Trophoblast cell (in vitro differentiated cells and primary cell): ENCODE measurements at places on chromosomes 5 and 9.

DNA sequence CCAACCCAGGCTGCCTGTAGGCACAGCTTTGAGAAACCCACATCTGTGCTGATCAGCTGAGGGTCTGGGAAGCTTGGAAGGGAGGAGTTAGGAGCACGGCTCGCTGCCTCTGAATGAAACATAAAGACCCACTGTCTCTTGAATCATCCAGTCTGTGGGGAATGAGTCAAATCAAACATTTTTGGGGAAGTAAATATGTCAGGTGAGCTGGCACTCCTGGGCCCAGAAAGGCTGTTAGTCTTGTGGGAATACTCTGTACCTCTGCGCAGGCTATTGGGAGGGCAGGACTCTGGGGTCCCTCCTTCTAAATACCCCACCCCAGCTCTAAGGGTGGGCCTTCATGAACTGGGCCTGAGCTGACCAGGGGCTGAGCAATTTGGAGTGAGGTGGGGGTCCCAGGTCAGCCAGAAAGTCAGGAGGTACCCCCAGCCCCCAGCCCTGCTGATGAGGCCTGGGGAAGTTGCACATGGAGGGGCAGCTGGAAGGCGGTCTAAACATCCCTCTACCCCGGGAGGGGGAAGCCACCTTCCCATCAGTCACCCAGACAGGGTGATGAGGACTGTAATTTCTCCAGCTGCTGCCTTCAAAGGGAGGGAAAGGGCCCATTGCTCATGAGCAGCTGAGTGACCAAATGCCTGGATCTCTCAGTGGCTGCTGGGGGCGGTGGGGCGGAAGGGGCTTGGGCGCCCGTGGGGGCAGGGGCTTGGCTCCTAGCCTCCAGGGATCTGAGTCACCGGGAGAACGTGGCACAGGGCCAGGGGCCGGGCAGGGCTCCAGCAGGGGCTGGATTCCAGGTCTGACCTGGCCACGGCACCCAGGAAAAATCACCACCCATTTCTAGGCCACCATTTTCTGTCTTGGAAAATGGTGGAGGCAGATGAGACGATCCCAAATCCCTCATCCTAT, 10.8 kb downstream of the FIBCD1 start:
- no peak for DNase-seq

DNA sequence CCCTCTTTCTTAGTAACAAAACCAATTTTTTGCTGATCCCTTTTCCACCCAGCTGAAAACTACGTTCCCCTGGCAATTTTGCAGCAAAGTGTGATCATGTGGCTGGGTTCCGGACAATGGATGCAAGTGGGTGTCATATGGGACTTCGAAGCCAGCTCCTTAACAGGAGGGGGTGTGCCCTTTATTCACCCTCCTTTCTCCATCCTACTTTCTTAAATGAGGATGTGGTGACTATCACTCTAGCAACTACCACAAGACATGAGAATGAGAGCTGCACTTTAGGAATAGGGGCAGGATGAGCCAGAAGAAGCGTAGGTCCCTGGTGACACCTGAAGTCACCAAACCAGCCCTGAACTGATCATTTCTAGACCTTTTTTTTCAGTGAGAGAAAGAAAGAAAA, 58.9 kb downstream of the IRF1 start:
- no peak for DNase-seq

DNA sequence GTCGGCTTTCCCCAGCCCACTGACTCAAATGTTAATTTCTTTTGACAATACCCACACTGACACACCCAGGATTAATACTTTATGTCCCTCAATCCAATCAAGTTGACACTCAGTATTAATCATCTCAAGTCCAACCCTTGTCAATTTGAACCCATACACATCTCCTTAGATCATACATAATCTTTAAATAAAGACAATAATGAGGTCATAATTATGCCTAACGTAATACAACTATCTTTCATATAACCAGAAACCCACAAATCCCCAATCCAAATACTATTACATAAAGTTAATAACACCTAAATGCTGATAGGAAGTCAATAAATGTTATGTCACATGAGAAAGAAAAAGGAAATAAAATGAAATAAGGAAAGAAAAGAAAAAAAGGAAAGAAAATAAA, 934.2 kb downstream of the CDH9 start:
- no peak for DNase-seq

- DNase-seq, result no peak
Measured at GRCh38 chr9:35611230-35611797, 6.3 kb downstream of the TESK1 start.

GRCh38 chr5:31664566-31664965, 25.6 kb downstream of the PDZD2 start:
- peak; percentile 13 for DNase-seq

- DNase-seq, result no peak
Measured at GRCh38 chr9:119986205-119986604, 593.8 kb downstream of the CDK5RAP2 start.

- no peak for DNase-seq
Measured at GRCh38 chr5:169286572-169287300, 14.2 kb downstream of the SLIT3 start.

- no peak for DNase-seq
Measured at GRCh38 chr5:57067597-57067924, 106.3 kb upstream of the GPBP1 start.

- no peak for DNase-seq
Measured at GRCh38 chr9:23826120-23826629, at the start of gene ELAVL2. Gene ELAVL2 (minus strand): TSS chr9:23826240. CDS start chr9:23762234, 64,006 bp downstream.

- no peak for DNase-seq
Measured at GRCh38 chr5:80763211-80763610, 108.4 kb upstream of the DHFR start.

- DNase-seq, result no peak
Measured at GRCh38 chr5:16867577-16867953, 68.5 kb downstream of the MYO10 start.

GRCh38 chr5:147911427-147911826, 5.1 kb upstream of the C5orf46 start:
- no peak for DNase-seq

- DNase-seq, result peak; percentile 31
Measured at GRCh38 chr5:79020861-79021561, 35.9 kb upstream of the ARSB start.
